ENCODE measurements at places on chromosomes 16 and 17.
A peak's percentile ranks its signal among the peaks of the same experiment; 100 is the strongest.

DNA sequence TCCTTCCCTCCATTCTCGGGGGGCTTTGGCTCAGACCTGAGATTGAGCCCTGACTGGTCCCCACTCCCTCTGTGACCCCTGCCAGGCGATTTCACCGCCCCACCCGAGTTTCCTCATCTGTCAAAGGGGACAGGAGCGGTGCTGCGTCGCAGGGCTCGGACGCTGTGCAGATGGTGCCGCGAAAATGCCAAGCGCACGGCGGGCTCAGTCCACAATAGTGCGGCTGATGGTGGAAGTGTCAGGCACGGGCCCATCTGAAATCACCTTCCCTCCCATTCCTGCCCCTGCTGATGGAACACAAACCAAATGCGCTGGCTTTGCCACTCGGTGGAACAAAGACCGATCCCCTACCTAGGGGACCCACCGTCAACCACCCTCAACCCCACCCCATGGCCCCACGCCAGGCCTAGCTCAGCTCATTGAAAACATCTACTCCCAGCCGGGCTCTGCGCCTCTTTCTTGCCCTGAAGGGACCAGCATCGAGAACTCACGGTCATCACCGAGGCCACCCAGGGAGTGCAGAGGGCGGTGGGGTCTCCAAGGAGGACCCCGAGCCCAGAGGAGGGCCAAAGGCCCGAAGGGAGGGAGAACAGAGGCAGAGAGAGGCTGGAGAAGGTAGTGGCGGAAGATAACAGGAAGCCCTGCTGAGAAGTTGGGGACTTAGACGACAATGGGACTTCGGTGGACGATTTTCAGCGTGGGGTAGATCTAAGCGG, 1.4 kb downstream of the CARHSP1 start:
- peak; percentile 35 for DNase-seq

DNA sequence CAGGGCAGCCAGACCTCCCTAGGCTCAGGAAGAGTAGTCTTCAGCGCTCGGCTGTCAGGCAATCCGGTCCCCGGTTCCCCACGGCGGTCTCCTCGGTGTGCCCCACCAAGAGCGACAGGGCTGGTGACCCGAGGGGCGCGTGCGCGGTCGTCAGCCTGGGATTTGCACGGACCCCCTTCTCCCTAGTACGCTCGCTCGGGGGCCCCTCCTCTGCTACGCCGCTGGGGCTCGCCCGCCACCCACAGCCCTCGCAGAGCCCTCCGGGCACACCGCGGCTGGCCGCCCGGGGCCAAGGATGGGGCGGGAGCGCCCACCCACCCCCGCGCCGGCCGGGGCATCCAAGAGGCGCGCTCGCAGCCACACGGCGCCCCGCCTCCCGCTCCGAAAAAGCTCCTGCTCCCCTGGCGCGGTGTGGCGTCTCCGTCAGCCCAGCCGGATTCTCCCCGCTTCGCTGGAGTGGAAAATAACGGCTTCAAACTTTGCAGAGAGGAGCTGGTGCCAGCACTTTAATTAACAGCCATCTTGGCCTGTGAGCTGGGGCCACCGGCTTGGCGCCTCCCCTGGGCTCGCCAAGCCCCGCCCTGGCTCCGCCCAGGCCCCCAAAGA, 2.1 kb upstream of the C1QL1 start:
- no peak for DNase-seq

DNA sequence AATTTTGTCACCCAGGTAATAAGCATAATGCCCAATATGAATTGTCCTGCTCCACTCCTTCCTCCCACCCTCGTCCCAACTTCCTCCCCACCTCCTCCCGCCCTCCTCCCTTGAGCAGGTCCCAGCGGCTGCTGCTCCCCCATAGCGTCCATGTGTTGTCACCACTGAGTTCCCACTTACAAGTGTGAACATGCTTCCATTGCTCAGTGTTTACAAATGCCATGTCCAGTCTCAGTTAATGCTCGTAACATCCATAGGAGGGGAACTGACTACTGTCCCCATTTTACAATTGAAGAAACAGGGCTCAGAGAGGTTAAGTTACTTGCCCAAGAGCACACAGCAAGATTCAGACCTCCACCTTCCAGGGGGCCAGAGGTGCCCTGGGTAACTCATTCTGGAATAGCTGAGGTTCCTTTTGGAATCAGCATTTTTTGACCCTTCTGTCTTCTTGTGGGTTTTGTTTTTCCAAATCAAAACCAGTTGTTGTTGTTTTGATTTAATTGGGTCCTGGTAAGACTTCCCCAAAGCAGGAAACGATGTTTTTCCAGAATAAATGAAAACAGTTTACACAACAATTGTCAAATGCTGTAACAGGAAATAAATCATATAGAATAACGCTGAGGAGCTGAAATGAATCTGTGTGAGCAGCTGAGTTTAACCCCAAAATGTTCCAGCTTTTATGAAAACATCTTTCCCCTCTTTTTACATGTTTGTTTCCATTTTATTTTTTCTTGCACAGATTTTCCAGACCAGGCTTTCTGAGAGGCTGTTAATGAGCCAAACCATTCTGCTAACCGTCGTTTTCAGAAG, 73.9 kb downstream of the ZDHHC7 start:
- no peak for DNase-seq

DNA sequence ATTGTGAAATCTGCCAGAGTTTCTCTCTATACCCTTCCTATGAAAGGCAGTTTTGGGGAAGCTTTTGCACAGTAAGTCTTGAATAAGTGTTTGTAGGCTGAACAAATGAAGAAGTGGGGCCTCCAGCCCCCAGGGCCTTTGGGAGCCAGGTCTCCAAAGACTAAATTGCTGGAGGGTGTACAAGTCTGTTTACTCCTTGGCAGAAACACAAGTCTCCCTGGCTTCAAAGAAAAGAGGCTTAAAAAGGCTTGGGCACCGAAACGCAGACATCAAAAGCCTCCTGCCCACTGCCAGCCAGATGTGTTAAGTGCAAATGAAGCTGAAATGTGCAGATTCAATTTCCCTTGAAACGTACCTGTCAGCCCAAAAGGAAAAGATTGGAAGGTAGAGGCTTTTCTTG, 146.3 kb downstream of the TMEM132E start:
- DNase-seq, result no peak

DNA sequence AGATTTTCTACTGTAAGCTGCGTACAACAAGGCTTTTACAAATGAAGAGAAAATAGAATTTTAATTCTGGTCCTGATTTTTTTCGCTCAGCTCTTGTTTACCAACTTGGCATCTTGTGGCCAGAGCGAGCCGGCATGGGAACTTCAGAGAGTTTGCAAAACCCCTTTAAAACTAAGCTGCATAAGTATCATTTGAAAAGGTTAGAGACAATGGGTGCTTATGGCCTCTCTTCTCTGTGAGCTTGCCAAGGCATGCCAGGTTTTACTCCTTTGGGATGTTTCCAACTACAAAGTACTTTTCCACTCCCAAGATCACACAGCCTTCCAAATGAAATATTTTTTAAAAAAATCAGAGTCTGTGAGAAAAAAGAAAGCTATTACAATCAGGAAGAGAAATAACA, 62.4 kb upstream of the FA2H start:
- DNase-seq, result no peak

- no peak for DNase-seq
These were observed 69.3 kb upstream of the TMEM97 start for GRCh38 chr17:28249706-28250105.

GRCh38 chr16:81165411-81166097, 69.4 kb upstream of the GCSH start:
- no peak for DNase-seq

GRCh38 chr17:69882281-69882680, 192.7 kb upstream of the KCNJ16 start:
- no peak for DNase-seq

DNA sequence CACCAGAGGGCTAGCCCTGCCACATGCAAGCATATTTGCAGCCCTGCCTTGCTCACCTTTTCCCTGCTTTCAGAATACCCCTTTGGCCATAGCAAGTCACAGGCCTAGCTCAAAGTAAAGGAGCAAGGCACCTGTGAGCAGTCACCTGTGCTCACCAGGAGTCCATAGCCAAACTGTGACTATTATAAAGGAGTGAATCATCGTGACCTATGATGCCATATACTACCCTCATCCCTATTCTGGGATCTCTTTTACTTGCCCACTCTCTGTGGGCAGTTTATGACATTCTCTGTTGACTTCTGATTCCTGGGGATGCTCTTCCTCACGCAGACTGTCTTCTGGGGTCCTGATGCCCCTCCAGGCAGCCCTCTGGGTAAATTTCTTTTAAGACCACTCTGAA, 200.5 kb upstream of the NLRP1 start:
- DNase-seq, result no peak

DNA sequence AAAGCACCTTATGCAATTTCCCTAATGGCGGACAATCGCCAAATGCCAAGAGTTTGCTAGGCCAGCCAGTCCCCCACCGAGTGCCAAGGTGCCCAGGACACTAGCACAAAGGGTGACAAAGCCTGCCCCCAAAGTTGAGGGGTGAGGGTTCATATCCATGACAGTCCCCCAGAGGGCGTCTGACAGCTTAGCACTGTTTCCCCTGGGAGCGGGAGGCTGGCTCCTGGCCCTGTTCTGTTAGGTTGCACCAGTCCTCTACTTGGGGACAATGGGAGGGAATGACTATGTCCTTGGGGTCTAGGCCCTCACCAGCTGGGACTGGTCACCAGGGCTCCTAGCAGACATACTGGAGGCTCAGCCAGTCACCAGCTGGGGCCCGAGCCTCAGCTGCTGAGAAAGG, 66.9 kb downstream of the MYO18A start:
- no peak for DNase-seq

DNA sequence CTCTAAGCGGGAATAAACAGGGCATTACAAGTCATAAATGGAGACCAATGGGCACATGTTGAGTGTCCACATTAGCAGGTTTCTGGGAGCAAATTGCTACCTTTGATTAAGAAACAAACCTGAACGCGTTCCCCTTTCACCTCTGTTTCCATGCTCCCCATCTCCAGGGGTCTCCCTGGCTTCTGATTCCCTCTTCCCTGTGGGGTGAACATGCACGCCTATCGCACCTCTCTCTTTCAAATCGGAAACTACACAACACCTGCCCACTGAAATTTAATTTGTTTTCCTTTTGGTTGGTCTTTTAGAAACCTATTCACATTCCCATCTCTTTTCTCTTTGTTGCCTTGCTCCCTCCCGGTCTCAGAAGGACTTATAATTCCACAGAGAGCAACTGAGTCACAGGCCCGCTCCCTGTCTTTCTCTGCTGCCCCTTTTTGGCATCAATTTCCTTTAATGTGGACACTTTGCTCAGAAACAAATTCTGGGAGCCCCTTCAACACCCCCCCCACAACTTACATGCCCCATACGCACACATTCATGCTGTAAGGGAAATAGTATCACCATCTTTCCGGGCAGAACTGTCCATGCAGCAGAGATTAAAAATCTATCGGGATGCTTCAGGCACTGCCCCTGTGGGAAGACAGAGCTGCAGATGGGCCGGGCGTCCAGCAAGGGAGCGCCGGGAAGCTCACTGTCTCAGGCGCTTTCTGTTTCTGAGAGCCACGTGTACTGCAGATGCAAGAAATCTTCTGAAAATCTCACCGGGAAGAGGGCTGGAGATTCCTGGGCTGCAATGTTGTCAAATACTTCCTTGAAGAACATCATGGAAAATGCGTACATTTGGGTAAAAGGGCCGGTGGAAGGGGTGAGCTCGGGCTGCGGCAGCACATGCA, 7.2 kb upstream of the FOXF1 start:
- no peak for DNase-seq
